ENCODE measurements at places on chromosomes 16 and 17. TPM values are rescaled to one million over a fixed set of nuclear protein-coding genes. Genes with fewer than 3 reads are reported as not detected.

DNA sequence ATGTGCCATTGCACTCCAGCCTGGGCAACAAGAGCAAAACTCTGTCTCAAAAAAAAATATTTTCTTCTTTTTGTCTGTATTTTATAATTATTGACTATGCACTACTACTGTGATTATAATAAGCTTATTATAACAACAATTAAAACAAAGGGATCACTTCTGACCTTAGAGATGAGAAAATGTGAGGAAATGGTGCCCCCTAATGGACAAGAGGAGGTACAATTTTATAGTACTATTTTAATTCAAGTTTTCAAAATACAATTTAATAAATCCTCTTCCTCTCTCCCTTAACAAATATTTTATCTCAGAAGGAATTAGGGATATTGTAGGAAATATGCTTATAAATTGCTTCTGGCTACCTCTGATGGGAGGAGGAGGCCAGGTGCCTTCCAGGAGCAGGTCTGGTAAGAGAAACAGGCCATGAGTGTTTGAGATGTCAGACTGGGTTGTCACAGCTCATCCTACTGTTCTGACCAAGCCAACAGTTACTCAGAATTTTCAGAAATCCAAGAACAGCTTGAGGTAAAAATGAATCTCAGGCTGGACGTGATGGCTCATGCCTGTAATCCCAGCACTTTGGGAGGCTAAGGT, 14.0 kb downstream of the VPS53 start:
- DNase-seq, result no peak

DNA sequence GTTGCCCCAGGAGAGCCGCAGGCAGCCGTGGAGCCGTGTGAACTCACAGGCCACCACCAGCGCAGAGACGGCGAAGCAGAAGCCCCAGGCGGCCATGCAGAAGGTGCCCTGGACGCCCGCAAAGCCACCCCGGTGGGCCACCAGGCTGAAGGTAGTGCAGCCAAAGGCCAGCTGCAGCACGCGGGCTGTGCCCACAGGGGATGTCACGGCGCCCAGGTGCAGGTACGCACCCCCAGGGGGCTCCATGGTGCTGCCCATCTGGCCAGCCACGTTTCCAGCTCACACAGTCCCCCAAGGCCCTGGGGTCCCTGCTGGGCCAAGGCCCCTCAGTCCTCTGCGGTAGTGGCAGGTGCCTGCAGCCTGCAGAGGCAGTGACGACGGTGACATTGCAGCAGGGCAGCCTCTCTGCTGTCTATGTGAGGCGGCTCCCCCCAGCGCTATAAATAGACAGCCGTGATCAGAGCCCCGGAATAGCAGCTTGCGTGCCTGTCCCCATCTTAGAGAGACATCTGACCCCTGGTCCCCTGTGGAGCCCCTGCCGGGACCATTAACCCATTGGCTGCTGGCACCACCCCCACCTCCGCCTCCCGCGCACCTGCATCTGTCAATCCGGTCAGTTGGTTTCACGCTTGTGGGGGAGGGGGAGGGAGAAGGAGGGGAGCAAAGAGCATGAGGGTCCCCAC, 4.5 kb upstream of the PYCR1 start:
- DNase-seq, result no peak

DNA sequence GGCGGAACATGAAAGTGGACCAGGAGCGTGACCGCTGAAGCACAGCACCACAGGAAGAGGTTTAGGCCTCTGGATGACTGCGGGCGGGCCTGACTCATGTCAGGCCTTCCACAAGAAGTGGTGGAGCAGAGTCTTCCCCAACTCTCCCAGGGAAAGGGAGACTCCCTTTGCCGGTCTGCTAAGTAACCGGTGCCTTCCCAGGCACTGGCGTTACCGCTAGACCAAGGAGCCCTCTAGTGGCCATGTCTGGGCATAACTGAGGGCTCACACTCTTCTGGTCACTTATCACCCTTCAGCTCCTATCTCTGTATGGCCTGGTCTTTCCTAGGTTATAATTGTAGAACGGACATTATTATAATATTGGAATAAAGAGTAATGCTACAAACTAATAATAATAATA, 1931.9 kb downstream of the TP53TG3F start:
- peak; percentile 36 for DNase-seq

DNA sequence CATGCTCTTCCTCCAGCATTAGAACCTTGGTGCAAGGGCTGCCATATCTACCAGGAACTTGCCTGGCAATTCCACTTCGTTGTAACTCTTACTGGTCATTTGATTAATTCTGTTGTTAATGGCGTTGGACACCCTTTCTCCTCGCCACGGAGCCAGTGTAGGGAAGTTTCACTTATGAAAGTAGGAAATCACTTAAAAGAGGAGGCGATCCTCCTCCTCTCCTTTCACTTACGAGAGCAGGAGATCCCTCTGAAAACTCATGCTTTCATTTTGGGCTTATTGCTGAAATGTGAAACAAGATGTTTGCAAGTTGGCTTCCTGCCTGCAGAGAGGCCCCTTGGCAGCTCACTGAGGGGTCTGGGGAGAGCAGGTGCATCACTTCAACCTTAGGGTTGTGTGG, 226.0 kb downstream of the SNX29 start:
- no peak for DNase-seq

DNA sequence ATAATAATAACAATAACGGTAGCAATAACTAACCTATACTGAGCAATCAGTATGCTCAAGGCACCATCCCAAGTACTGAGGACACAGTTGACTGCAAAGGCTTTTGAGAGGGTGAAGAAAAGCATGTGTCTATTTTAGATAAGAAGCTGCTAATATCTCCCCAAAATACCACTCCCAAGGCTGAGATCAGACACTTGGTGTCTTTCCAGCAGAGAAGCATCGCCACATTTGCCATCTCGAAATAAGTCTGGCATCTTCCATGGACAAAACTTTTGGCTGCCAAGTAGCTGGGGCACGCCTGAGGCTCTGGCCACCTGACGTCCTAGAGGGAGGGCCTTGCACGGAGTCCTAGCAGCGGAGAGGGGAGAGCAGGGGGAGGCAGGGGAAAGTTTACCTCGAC, 39.0 kb downstream of the ZNF423 start:
- no peak for DNase-seq

GRCh38 chr17:34307110-34307509, 12.1 kb upstream of the CCL8 start:
- DNase-seq, result no peak

DNA sequence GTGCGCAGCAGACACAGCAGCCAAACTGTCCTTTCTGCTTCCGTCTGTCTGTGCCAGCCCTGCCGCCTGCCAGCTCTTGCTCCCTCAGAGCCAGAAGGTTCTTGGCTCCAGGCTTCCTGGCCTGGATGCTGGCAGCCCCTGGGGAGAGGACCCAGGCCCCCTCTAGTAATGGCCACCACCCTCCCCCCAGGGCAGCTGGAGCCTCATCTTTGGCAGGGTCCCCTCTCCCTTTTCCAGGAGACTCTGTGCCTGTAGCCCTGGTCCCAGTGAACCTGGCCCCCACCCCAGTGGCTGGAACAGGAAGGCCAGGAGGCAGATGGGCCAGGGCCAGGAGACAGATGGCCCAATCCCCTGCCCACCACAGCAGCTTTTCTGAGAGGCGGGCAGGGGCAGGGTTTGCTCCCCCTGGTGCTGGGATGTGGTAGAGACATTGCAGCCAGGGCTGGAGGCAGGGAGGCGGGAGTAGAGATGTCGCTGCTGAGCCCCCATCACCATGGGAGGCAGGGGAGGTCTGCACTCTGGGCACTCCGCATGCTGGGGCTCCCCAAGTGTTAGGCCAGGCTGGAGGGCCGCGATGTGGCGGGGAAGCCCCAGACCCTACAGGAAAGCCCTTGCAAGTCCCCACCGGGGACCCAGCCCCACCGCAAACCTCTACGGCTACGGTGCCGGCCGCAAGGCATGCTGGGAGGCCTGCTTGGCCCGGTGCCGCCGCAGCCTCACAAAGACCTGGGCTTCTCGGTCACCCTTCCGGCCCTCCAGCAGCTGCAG, 16.7 kb downstream of the UNC13D start:
- no peak for DNase-seq

GRCh38 chr17:412211-413015, 59.8 kb upstream of the RPH3AL start:
- DNase-seq, result peak; percentile 35

- DNase-seq, result no peak
Measured at GRCh38 chr17:44961921-44962350, 6.2 kb downstream of the C1QL1 start.

Gene PIMREG
- total RNA-seq, result 41.2 TPM

Gene RHBDL3
- 3.2 TPM for total RNA-seq

Gene TBC1D3I
- total RNA-seq, result 0.54 TPM

Gene MT1A
- total RNA-seq, result 52.1 TPM

Gene GAST
- total RNA-seq, result not detected

Gene MYO15B
- 26.5 TPM for total RNA-seq

Gene NOD2
- not detected for total RNA-seq

Gene ANKRD40CL
- total RNA-seq, result not detected

Gene VKORC1
- 109 TPM for total RNA-seq
